Stimulated activated CD8-positive, alpha-beta memory T cell treated with anti-CD3 and anti-CD28 coated beads, Interleukin-7, amount 100 ng/mL, for 1 hour (primary cell): ENCODE measurements at places on chromosomes 12 and 14.

DNA sequence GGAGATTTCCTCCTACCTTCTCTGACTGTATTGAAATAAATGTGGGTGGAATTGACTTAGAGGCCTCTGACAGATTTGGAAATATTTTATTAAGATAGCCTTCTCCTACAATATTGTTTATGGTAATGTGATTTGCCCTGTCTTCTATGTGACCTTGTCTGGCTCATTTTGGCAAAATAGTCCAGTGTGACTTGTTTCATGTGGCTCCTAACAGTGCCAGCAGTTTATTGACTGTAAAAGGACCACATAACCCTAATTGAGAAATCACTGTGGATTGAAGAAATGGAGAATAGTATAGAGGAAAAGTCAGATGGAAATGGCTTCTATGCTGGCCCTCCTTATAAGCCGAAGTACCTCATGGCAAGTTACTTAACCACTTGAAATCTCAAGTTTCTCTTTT is 170.9 kb upstream of the PTPRQ start:
- no peak for DNase-seq

- DNase-seq, result no peak
Measured at GRCh38 chr12:105878964-105879363, 259.8 kb downstream of the NUAK1 start.

DNA sequence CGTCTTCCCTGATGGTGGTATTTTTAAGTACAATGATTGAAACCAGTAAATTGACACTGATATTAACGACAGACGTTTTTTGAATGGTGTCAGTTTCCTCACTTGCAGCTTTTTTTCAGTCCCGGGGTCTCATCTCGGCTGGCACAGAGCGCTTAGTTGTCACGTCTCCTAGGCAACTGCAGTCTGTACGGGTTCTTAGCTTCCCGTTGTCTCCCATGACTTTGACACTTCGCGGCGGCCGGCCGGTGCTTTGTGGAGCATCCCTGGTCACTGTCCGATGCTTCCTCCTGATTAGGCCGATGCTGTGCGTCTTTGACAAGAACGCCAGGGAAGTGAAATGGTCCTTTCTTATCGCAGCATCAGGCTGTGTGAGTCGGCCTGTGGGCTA is 67.4 kb downstream of the ADGRD1 start:
- DNase-seq, result no peak

DNA sequence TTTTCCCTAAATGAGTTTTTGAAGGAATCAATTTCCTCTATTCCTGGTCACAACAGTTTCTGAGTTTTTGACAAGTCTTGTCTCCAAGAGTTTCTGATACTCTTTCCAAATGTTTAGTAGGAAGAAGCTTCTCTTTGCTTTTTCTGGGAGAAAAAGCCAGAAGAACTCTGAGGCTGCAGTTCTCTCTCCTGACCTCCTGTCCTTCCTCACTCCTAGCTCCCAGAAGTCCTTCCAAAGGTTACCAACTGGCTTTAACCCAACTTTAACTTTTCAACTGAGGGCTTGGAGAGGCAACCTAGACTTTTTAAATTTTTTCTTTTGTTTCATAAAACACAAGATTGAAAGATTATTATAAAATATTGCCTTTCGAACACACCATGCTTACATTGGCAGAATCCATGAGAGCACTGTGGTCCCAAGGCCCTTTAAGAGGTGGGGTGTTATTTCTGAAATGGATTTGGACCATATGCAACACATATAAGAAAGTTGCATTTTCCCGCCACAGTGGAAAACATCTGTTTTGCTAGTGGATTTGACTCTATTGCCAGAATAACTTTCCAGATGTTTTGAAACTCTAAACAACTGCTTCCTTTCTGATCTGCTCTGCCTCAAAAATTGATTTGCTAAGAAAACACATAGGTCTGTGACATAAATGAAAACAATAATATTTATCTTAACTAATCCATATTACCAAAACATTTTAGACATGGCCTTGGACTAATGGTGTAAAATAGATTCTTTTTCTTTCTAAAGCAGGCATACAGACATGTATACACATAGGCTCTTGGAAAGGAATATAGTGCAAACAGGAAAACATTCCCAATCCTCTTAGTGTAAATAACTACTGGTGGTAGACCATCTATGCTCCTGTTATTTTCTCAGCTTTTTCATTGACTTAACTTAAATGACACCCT is 22.3 kb upstream of the EPS8 start:
- DNase-seq, result no peak

DNA sequence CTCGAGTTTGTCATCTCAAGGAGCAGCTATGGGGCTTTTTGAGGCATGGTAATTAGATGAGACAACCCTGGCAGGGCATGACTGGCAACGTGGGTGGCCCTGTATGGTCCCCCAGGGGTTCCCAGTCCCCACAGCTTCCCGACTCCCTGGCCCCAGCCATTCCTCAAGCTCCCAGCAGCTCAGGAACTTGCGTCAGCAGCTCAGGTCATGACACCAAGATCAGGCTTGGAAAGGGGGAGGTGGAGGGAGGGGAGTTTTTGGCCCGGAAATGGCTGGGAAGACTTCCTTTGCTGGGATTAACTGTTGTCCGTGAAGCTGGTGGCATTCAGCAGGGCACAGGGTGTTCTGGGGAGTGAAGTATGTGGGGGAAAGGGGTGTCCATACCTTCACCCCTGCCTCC is 10.4 kb upstream of the NRIP2 start:
- DNase-seq, result no peak

- DNase-seq, result no peak
Measured at GRCh38 chr12:116094475-116094874, 183.0 kb downstream of the MED13L start.

- no peak for DNase-seq
Measured at GRCh38 chr12:92566448-92567019, 136.3 kb upstream of the PLEKHG7 start.

DNA sequence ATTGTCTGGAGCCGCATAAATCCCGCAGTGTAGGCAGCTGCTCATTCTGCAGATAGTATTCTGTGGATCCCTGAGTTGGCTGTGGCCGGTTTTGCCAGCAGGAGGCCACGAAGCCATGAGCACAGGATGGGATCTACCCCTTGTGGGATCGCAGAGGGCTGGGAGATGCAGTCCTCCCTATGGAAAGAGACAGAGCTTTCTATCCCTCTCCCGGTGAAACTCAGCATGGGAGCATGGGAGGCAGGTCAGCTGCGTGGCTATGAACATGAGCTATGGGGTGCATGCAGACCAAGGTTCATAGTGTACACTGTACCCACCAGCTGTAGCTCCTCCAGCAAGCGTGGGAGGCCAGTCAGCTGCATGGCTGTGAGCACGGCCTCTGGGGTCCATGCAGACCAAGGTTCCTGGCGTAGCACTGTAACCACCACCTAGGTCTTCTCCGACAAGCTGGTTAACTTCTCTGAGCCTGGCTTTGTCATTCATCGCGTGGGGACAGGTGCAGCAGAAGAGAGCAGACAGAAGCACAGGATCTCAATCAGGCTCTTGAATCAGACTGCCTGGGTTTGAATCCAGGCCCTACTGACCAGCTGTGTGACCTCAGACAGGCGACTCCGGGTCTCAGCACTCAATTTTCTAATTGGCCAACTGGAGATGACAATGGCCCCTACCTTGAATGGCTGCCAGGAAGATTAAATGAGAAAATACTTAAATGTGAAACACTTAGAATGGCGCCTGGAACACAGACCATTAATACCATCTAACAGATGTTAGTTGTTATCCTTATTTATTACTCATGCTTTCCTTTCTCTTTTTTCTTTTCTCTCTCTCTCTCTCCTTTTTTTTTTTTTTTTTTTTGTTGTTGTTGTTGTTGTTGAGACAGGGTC is 6.0 kb downstream of the BDKRB1 start:
- no peak for DNase-seq

DNA sequence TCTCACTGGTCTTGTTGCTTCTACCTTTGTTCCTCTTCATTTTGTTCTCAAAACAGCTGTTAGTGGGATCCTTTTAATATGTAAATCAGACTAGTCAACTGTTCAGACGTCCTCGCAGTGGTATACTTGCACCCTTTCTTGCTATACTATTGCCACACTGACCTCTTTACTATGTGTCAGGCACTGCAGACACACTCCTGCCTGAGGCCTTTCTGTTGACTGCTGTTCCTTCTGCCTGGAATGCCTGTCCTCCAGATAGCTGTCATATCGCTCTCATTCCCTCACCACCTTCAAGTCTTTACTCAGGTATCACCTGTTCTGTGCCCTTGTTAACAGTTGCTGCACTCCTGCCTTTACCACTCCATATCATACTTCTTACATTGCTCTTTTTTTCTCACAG is 90.0 kb upstream of the TMEM263 start:
- no peak for DNase-seq

DNA sequence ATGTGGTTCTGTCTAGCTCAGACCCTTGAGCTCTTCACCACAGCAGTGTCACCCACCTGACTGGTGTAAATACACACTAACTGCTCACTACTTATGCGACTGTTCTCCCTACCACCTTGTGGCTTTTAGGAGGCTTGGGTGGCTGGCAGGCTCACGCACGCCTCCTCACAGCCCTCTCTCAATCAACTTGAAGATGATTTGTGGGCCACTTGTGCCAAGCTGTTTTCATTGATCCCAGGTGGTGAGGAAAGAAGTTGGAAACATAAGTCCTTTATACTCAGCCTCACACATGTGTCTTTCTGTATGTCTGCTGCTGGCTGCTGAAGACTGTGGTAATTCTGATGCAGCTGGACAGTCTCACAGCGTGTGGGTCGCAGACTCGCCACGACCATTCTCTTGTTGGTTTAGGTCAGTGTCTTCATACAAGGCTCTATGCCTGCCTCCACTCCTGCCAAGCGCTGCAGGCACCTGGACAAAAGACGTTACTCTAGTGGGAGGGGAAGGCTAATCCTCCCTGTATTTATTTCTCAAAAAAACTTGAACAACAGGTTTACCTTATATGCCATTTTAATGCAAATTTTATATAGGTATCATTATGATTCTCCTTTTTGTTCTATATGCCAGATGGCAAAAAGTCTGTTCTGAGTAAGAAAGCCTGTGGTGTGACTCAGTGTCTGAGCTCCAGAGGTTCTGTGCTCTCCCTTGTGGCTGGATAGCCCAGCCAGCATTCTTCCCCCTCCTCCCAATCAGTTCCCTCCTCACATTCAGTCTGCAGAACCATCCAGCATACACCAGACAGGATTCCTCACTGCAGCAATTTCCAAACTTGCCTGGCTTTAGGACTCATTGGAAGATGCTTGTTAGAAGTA is 115.6 kb downstream of the DIP2B start:
- DNase-seq, result no peak

- DNase-seq, result no peak
Measured at GRCh38 chr12:47312808-47313426, 233.2 kb upstream of the AMIGO2 start.

DNA sequence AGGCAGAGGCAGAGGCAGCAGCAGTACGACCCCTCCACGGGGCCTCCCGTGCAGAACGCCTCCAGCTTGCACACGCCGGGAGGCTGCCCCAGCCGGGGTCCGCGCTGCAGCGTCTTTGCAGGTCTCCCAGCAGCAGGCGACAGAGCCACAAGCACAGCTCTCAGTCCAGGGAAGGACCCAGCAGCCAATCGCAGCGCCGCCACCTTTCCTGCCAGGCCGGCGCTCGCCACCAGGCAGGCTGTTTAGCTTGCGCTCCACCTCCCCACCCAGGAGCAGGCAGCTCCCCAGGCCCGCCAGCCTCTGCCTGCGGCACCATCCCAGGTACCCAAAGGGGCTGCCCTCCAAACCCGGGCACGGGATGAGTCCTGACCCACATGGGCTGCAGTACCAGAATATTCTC is 25.2 kb downstream of the DDX51 start:
- DNase-seq, result no peak

- no peak for DNase-seq
Measured at GRCh38 chr12:116558280-116559161, 660 bp upstream of the MAP1LC3B2 start.
